ENCODE measurements at places on chromosomes 5 and 9. TPM values are rescaled to one million over a fixed set of nuclear protein-coding genes. Genes with fewer than 3 reads are reported as not detected.

GRCh38 chr9:130459151-130459550, 14.4 kb downstream of the ASS1 start:
- no peak for DNase-seq

- DNase-seq, result no peak
Observed at GRCh38 chr9:98096091-98096490, 22.9 kb downstream of the TRIM14 start.

- no peak for DNase-seq
Observed at GRCh38 chr5:135546101-135546500, 10.3 kb upstream of the NEUROG1 start.

- no peak for DNase-seq
Observed at GRCh38 chr9:108158236-108158995, 668.8 kb upstream of the KLF4 start.

- DNase-seq, result peak; percentile 52
Observed at GRCh38 chr9:104993291-104993963, 65.5 kb upstream of the ABCA1 start.

DNA sequence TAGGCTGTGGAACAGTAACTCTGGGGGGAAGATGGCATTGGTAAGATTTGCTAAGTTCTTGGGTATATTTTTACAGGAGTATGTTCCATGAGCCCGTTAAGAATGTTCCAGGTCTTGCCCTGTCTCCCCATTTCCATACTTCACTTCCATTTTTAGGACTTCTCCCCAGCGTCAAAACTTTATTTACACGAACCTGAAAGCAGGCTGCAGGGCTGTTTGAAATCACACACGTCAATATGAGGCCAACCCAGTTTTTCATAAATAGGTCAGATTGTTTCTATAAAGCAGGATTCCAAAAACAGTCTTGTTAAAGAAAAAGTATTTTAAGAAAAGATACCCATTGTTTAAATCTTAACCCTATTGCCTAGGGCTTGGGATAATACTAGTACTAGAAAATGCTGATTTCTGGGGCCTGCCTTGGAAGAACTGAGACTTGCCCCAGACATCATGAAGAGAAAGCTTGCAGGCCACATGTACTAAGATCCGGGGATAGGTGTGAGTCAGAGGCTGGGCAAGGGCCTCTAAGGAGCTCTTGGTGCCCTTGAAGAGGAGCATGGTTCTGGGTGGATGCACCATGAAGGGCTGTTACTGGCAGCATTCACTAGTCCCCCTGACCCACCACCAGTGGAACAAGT, 24.2 kb downstream of the TRIO start:
- DNase-seq, result peak; percentile 75

GRCh38 chr5:151240924-151241635, 11.9 kb upstream of the GM2A start:
- no peak for DNase-seq

The MOB3B gene
- total RNA-seq, result 3.0 TPM

GRCh38 chr5:79189439-79190234, 46.3 kb upstream of the JMY start:
- DNase-seq, result no peak

DNA sequence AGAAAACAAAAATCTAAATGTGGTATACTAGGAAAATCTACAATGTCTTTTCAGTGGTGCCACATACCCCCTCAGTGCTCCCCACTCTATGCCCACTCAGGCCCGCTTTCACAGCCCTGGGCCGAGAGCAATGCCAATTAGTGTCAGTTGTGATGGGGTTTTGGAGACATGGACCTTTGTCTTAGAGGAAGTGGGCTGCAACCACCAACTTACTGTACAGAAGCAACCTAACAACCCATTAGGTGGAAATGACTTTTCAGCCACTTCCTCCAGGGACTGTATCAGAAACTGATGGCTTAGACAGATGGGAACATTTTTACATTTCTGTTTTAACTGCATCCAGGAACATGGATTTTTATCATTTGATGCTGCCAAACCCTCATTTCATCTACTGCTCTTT, 268.0 kb downstream of the BNC2 start:
- DNase-seq, result no peak

DNA sequence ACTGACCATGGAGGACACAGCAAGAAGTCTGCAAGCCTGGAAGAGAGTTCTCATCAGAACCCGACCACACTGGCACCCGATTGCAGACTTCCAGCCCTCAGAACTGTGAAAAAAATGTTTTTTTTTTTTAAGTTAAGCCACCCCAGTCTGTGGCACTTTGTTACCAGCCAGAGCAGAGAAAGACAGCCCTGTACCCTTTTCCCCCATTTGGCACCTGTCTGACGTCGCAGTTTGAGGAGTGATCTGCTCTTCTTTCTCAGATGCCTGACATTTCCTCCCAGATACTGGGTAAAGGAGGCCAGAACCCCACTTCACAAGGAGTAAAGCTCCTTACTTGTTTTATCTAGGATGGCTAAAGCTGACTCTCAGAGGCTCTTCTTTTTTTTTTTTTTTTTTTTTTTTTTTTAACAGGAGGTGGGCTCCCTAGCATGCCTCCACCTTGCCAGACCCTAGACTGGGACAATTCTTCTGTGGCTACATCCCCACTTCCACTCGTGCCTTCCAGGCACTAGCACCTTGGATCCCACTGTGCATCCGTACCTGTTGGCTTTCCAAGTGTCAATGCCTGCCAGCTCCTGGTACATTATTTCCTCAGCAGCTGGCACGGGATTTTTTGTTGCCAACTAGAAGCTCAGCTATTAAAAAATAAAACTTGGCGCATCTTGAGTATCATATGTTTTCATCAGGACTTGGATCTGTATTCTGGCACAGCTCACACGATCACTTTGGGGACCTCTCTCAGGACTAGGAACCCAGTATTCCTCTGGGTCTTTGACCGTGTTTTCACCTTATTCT, 14.4 kb downstream of the CAMK4 start:
- DNase-seq, result no peak

- DNase-seq, result no peak
Observed at GRCh38 chr5:43005031-43005430, 35.1 kb downstream of the ANXA2R start.

GRCh38 chr5:44001675-44002380, 387.4 kb downstream of the FGF10 start:
- DNase-seq, result no peak

GRCh38 chr9:107496976-107497375, 7.4 kb upstream of the KLF4 start:
- no peak for DNase-seq

The CD14 gene
- not detected for total RNA-seq

The CMYA5 gene
- total RNA-seq, result 0.17 TPM

DNA sequence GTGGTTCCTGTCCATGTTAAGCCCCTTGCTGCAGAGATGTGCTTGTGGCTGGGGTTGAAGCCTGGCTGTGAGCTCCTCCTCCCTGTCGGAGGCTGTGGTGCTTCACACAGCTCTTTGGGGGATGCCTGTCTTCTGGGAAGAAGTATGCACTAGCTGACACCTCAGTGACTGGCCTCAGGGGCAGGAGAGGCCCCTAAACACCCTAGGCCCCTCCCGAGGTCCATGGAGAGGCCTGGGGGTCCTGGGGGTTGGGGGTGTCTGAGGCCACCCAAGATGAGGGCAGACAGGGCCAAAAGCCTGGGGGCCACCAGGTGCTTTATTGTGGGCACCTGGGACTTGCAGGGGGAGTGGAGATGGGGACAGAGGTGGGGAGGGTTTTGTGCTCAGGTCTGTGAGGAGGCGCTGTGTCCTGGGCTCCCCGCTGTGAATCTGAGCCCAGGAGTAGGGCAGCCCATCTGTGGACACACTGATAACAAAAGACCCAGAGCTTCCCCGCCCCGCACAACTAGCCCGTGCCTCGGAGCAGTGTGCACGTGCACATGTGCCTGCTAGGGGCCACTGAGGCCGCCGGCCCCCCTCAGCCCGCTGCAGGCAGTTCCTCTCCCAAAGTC, 92.0 kb downstream of the PHF2 start:
- no peak for DNase-seq

- DNase-seq, result no peak
Observed at GRCh38 chr5:25975885-25976284, 1062.5 kb downstream of the CDH9 start.

- no peak for DNase-seq
Observed at GRCh38 chr9:114202396-114202795, 47.1 kb downstream of the COL27A1 start.

- DNase-seq, result no peak
Observed at GRCh38 chr5:66795682-66796081, 199.5 kb downstream of the MAST4 start.

The OLFM1 gene
- not detected for total RNA-seq

- no peak for DNase-seq
Observed at GRCh38 chr5:69454460-69455249, 37.9 kb upstream of the OCLN start.

The OMD gene
- total RNA-seq, result not detected

- no peak for DNase-seq
Observed at GRCh38 chr5:170285181-170285580, 12.4 kb downstream of the LCP2 start.

The SLC4A9 gene
- not detected for total RNA-seq

The CDKN2B-AS1 gene
- 2.7 TPM for total RNA-seq

The PTGS1 gene
- 0.07 TPM for total RNA-seq

GRCh38 chr9:72065076-72065475, 4.7 kb upstream of the C9orf57 start:
- DNase-seq, result peak; percentile 46

- no peak for DNase-seq
Observed at GRCh38 chr5:135814316-135814715, 20.1 kb upstream of the SLC25A48 start.

GRCh38 chr9:33178972-33179697, 12.0 kb upstream of the B4GALT1 start:
- DNase-seq, result no peak
